ENCODE measurements at places on chromosomes 2 and 18. TPM values are rescaled to one million over a fixed set of nuclear protein-coding genes. Genes with fewer than 3 reads are reported as not detected.

ACVR1C gene
- total RNA-seq = 0.09 TPM

SP140 gene
- total RNA-seq = not detected

CYRIA gene
- total RNA-seq = 1.1 TPM

RIT2 gene
- not detected for total RNA-seq

MERTK gene
- total RNA-seq = 2.3 TPM

OTOF gene
- total RNA-seq = not detected

GPR35 gene
- 0.28 TPM for total RNA-seq

PTPRN gene
- 0.49 TPM for total RNA-seq

FASTKD1 gene
- total RNA-seq = 20.3 TPM

HTR2B gene
- total RNA-seq = not detected

OXER1 gene
- total RNA-seq = not detected

GCG gene
- total RNA-seq = not detected

KYNU gene
- 24.9 TPM for total RNA-seq

MEP1B gene
- not detected for total RNA-seq

HOXD3 gene
- total RNA-seq = not detected

TEX44 gene
- not detected for total RNA-seq

CFAP221 gene
- total RNA-seq = not detected

DUSP19 gene
- total RNA-seq = 0.98 TPM

MBD2 gene
- total RNA-seq = 56.6 TPM

FIGN gene
- total RNA-seq = 1.2 TPM

G6PC2 gene
- total RNA-seq = not detected

DNAH7 gene
- total RNA-seq = 0.07 TPM

TACR1 gene
- not detected for total RNA-seq

RBMS1 gene
- total RNA-seq = 32.8 TPM

CIAO1 gene
- total RNA-seq = 119 TPM

SCN9A gene
- 0.71 TPM for total RNA-seq

PEX13 gene
- 54.6 TPM for total RNA-seq

KCNE4 gene
- 0.35 TPM for total RNA-seq

PKP4 gene
- 32.1 TPM for total RNA-seq

FER1L5 gene
- total RNA-seq = not detected

SERPINB11 gene
- 0.35 TPM for total RNA-seq

DPP4 gene
- 0.35 TPM for total RNA-seq

FOXI3 gene
- total RNA-seq = not detected

ZNF385B gene
- total RNA-seq = not detected

TEKT4 gene
- not detected for total RNA-seq

C2orf66 gene
- total RNA-seq = 0.56 TPM

CRYGD gene
- total RNA-seq = not detected

CKAP2L gene
- total RNA-seq = 10.9 TPM

NCKAP5 gene
- total RNA-seq = 1.8 TPM
